NCI-H524 treated with DMSO at 0.1 percent for 48 hours (cell line): ENCODE measurements at places on chromosomes 7 and 10.

GRCh38 chr10:70930263-70931000 is 42.1 kb upstream of the PCBD1 start:
- DNase-seq, result no peak

DNA sequence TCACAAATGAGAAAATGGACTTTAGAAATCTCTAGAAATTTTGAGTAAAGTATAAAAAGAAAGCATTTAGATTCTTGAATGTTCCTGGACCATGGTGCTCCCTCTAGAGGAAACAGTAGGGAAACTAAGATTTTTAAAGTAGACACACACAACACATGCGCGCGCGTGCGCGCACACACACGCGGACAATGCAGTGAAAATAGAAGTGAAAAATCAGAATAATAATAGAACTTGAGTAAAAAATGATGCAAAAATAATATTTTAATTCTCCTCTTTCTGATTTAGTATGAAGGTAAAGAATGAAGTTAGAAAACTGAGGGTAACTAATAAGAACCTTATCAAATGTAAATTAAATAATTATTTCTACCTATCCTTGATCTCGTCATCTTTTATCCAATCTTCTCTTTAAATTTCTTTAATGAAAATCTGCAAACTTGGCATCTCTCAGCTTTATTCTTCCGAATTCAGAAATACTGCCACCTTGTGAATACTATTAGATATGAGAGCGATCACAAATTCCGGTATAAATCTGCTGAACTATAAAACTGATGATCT is 117.0 kb upstream of the AMPH start:
- DNase-seq, result no peak

GRCh38 chr10:130453721-130454542 is 317.7 kb downstream of the GLRX3 start:
- no peak for DNase-seq

DNA sequence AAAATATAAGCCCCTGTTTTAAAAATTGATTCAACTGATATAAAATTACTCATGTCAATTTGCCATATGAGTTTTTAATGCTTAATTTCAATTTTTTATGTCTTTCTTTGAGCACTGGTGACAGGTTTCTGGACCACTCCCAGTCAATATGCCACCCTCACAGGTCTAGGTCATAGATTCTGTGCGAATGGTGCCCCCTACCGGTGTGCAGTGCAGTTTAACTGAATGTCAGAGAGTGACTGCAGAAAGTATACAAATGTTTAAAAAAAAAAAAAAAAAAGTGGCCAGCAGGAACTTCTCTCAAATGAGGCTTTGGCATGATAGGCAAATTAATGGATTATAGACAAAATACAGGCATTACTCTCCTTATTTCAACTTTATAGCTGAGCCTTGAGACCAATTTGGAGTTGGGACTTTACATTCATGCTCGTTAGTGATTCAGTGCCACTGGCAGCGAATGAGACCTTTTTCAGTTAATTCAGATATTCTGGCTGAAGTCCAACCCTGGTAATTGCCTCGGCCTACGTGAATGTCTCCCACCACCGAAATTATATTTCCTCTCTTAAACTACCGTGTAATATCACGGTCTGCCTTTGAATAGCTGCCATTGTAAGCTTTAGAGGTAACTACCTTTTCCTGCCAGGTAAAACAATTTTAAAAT is 427.6 kb downstream of the PHTF2 start:
- DNase-seq, result no peak

DNA sequence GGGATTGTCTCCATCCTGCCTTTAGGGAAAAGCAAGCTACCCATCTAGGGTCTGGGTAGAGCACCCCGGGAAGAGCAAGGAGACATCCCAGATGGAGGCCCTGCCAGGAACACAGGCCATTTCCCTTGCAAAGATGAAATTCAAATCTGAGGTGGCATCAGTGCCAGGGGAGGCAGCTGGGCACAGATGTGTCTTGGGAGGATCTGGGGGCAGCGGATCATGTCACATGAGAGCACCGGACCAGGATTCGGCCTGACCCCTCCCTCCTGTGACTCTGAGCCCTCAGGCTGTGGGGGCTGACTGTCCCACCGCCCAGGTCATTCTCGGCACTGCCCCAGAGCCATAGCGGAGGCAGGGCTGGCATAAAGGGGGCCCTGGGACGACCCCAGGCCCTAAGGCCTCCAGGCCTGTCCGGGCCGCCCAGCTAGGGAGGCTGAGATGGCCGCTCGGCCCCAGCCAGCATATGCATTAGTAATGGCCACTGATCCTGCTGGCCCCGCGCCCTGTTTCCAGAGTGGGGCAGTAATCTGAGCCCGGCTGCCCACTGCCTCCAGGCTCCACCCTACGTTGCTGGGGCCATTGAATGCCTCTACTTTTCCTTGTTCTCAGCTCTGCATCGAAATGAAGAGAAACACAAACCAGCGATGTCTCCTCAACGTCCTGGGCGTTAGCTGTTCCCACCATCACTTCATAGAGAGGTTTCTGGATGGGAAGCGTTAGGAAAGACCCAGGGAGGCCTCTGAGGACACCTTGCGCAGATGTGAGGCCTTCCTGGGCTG is 148.5 kb downstream of the UBE2H start:
- no peak for DNase-seq

GRCh38 chr10:119340893-119341458 is 133.6 kb downstream of the GRK5 start:
- no peak for DNase-seq

GRCh38 chr7:25481891-25482290 is 253.6 kb upstream of the NPVF start:
- no peak for DNase-seq

DNA sequence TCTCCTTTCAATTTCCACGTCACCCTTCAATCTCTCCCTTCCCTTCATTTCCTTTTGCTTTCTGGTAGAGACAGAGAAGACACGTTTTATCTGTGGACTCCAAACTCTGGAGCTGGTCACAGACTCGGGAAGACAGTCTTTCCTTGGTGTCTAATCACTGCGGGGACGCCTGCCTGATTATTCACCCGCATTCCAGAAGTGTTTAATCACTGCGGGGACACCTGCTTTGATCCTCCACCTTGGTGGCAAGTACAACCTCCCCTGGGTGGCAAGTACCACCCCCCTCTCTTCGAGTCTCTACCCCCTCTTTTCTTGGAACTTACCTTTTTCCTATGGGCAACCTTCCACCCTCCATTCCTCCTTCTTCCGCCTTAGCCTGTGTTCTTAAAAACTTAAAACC is 15.3 kb upstream of the LRRC61 start:
- no peak for DNase-seq

- DNase-seq, result no peak
Measured at GRCh38 chr7:8121243-8121642, 140.7 kb downstream of the ICA1 start.

GRCh38 chr7:92652536-92652935 is 62.3 kb upstream of the FAM133B start:
- no peak for DNase-seq

- peak; percentile 65 for DNase-seq
Measured at GRCh38 chr7:143042159-143042789, 9.9 kb upstream of the OR6V1 start.

DNA sequence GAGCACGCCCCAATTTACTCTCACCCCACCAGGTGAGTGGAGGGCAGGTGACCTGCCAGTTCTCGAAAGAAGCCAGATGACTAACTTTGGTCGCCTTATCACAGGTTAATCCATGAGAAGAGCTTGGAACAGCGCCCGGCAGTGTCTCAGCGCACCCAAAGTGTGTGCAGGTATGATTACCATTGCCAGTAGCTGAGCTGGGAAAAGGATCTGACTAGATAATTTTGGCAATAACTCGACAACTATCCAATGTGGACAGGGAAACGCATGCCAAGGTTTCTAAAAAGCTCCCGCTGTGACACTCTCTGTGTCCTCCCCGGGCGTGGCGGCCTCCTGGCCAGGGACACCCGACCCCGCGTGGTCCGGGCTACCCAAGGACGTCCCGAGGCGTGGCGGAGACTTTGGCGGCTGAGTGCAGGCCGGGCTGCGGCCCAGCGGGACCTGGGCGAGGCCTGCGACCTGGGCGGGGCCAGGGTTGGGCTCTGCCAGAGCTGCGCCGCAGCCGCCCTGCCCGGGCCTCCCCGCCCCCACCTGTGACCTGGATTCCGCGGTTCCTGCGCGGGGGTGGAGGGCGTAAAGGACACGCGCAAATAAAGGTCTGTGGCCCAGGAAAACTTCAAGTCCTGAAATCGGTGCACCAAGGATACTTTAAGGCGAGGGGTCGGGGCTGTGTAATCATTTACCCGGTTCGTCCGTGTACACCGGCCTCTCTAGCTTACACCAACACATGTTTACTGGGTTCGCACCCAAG is 13.7 kb upstream of the WAPL start:
- no peak for DNase-seq

GRCh38 chr10:29877793-29878491 is 181.4 kb downstream of the JCAD start:
- no peak for DNase-seq

GRCh38 chr7:95479992-95480624 is 5.6 kb upstream of the ASB4 start:
- no peak for DNase-seq

DNA sequence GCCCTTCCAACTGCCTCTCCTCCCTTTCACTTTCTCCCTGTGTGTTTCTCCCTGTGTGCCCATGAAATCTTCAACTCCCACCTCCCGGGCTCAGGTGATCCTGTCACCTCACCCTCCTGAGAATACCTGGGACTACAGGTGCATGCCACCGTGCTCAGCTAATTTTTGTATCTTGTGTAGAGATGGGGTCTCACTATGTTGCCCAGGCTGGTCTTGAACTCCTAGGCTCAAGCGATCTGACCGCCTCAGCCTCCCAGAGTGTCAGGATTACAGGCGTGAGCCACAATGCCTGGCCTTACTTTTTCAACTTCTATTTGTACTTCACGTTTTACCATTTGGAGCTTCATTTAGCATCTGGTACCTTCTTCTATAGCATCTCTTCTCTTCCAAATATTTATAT is 24.9 kb downstream of the ST8SIA6 start:
- no peak for DNase-seq

DNA sequence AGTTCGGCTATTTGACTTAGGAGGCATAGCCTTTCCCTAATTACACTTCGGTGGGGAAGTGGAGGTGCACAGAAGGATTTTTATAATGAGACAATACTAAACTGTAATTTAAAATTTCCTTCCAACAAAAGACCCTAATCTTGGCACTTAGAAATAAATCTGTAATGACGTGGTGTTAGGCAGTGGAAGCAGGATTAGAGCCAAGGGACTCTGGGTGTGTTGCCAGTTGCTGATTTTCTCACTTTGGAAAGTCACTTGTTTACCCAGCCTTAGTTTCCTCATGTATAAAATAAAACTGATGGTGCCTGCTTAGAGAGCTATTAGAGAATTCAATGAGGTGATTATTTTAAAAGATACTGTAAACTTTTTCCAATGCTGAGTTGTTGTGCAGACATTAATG is 287.2 kb downstream of the AUTS2 start:
- no peak for DNase-seq

DNA sequence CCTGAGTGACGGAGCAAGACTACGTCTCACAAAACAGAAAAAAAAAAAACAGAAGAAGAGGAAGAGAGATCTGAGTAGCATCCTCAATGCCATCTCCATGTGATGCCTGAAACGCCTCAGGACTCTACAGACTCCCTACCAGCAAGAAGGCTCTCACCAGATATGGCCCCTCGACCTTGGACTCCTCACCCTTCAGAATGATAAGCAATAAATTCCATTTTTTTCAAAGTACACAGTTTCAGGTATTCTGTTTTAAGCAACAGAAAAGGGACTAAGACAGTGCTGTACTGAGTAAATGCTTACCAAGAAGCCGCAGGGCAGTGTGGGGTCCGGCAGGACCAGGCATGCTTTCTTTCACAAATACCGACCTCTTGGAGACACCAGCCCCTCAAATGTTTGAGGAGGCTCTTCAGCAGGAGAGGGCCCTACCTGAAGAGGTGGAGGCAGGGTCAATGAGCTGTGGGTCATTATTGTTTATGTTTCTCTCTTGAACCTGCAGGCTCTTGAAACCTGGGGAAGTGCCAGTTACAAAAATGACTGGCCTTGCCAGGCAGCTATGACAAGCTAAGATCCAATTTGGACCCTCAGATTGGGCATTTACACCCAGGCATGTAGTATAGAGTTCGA is 204.1 kb upstream of the LYZL1 start:
- no peak for DNase-seq

DNA sequence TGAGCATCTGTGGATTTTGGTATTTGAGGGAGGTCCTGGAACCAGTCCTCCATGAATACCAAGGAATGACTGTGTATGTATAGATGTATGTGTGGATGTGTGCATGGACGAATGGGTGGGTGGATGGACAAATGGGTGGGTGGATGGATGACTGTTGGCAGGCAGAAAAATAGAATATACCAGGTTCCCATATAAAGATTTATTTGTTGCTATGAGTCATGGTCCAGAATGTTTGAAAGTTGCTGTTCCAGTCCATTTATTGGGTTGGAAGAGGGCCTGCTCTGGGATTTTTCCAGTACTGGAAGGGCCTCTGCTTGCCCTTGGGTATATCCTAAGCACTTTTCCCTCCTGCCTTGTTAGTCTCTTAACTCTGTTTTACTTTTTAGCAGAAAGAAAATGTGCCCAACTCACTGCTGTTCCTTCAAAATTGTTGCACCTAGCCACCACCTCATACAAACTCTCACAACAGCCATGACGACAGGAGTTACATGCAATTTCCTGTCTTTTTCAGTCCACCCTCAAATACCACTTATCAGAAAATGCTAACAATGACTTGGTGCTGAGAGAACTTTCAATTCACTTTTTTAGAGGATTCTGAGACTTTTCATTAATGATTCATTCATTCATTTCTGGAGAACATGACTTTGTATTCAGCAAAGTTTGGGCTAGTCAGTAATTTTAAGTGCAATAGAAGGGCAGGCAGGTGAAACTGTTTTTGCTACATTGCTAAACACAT is 108.1 kb downstream of the EEPD1 start:
- DNase-seq, result no peak

GRCh38 chr10:70455213-70455630 is 13.7 kb upstream of the NODAL start:
- no peak for DNase-seq

DNA sequence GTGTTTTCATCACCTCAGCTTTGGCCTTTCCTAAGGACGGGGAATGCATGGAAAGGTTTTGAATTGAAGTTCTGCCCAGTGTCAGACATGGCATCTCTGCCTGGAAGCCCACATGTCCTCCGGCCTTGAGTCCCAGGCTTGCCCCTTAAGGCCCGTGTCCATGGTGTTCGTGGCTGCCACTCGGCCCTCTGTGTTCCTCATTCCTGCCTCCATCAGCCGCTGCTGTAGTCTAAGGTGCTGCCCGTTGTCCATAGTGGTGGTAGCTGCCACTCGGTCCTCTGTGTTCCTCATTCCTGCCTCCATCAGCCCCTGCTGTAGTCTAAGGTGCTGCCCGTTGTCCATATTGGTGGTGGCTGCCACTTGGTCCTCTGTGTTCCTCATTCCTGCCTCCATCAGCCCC is 180.7 kb upstream of the SHH start:
- no peak for DNase-seq

- DNase-seq, result no peak
Measured at GRCh38 chr7:42960762-42961161, 28.6 kb downstream of the MRPL32 start.

- DNase-seq, result no peak
Measured at GRCh38 chr7:69941077-69941651, 342.9 kb downstream of the AUTS2 start.
